Stimulated activated CD8-positive, alpha-beta memory T cell treated with anti-CD3 and anti-CD28 coated beads, Interleukin-4, amount 100 ng/mL, for 4 hours (primary cell): ENCODE measurements at places on chromosomes 5 and 9.

GRCh38 chr5:132828846-132829494 lies 1.5 kb downstream of the SHROOM1 start:
- no peak for DNase-seq

DNA sequence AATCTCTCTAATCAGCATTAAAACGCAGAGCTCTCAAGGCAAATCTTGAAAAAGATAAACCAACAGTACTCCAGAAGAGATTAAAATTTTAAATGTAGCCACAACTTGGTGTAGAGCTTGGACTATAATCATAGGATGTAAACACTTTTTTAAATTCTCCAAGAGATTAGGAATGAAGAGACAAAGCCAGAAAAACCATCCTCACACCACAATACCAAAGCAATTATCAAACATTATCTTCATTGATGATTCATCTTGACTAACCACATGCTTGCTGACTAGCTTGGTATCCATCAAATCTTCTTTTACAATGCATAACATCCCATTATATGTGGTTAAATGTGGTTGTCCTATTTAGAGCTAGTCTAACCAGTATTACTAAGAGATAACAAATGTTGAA lies 815.1 kb downstream of the TLE1 start:
- no peak for DNase-seq

DNA sequence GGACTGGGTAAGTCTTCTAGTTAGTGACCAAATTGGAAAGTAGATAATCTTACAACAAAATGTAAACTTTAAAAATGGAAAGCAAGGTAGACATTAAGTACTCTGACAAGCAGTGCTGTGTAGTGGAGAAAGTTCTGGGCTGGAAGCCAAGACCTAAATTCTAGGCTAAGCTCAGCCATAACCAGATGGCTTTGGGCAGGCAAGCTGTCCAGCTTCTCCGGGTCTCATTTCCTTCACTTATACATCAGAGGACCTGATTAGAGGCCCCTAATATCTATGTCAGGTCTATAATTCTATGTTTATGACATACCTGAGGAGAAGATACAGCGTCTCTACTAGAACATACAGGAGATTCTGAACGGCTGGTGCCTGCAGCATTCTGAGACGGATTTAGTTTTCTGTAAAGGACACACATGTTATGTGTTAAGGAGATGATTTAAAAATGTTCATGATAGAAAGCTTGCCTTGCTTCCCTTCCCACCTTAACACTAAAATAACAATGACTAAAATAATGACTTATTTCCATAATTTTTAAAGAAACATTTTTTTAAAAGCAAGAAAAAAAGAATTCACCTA lies 61.2 kb downstream of the ELL2 start:
- DNase-seq, result no peak

GRCh38 chr9:96255698-96256097 lies 46.3 kb downstream of the HSD17B3 start:
- DNase-seq, result no peak

GRCh38 chr9:34610434-34611206 lies 1.3 kb downstream of the RPP25L start:
- DNase-seq, result no peak
